Mammary microvascular endothelial cell (primary cell): ENCODE measurements at places on chromosomes 6 and 20. TPM values are rescaled to one million over a fixed set of nuclear protein-coding genes. Genes with fewer than 3 reads are reported as not detected.

Gene LPIN3
- total RNA-seq = 2.9 and 3.7 TPM in 2 replicates

Gene C20orf204
- 0.44 and 0.73 TPM in 2 replicates for total RNA-seq

Gene SLC22A2
- not detected in 2 replicates for total RNA-seq

Gene SPATA25
- 1.3 TPM in 1 of 2 replicates, not detected in the other for total RNA-seq

Gene SLC2A4RG
- 30.6 and 42.5 TPM in 2 replicates for total RNA-seq

Gene RIPOR3
- not detected in 2 replicates for total RNA-seq

Gene METTL24
- total RNA-seq = not detected in 2 replicates

Gene SASH1
- 61.2 and 67.7 TPM in 2 replicates for total RNA-seq

Gene ACSS1
- 13.1 and 17.6 TPM in 2 replicates for total RNA-seq

Gene LPA
- total RNA-seq = not detected in 2 replicates

Gene PDYN
- not detected in 2 replicates for total RNA-seq

Gene IMPG1
- not detected in 2 replicates for total RNA-seq

Gene NANP
- total RNA-seq = 7.2 and 8.1 TPM in 2 replicates

Gene KCNG1
- 0.87 and 1.3 TPM in 2 replicates for total RNA-seq

Gene GABRR1
- not detected in 2 replicates for total RNA-seq

Gene OR2B6
- total RNA-seq = not detected in 2 replicates

Gene CRISP3
- not detected in 2 replicates for total RNA-seq

Gene MOG
- total RNA-seq = not detected in 2 replicates

Gene PRDM13
- not detected in 2 replicates for total RNA-seq

Gene TP53INP2
- 9.3 and 9.5 TPM in 2 replicates for total RNA-seq
